AG10803 (cell line): ENCODE measurements at places on chromosomes 6 and 20.

DNA sequence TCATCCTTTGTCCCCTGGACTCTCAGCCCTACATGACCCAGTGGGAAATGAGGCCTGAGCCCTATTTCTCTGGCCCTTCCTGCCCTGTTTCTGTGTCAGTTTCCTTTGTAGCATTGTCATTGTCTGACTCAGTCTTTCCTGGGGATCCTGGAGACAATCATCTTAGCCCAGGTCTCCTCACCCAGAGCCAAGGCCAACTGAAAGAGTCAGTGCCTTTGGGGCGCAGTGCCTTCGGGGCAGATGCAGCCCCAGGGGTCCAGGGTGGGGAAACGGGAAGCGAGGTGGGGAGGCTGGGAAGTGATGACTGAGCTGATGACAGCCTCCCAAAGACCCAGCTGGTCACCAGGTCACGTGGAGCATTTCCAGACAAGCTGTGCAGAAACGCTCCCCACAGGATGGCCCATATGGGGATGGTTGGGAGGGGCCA lies 93.3 kb upstream of the SULF2 start:
- DNase-seq = no peak

GRCh38 chr20:34536798-34537394 lies 20.7 kb downstream of the DYNLRB1 start:
- DNase-seq = peak; percentile 39

GRCh38 chr20:48718786-48719578 lies 108.8 kb downstream of the PREX1 start:
- no peak for DNase-seq

DNA sequence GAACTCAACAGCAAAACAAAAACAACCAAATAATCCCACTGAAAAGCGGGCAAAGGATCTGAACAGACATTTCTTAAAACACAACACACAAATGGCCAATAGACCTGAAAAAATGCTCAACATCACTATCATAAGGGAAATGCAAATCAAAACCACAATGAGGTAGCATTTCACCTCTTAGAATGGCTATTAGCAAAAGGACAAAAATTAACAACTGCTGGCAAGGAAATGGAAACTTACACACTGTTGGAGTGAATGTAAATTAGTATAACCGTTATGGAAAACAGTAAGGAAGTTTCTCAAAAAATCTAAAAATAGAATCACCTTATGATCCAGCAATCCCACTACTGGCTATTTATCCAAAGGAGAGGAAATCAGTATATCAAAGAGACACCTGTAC lies 20.9 kb downstream of the FAM8A1 start:
- DNase-seq = no peak

DNA sequence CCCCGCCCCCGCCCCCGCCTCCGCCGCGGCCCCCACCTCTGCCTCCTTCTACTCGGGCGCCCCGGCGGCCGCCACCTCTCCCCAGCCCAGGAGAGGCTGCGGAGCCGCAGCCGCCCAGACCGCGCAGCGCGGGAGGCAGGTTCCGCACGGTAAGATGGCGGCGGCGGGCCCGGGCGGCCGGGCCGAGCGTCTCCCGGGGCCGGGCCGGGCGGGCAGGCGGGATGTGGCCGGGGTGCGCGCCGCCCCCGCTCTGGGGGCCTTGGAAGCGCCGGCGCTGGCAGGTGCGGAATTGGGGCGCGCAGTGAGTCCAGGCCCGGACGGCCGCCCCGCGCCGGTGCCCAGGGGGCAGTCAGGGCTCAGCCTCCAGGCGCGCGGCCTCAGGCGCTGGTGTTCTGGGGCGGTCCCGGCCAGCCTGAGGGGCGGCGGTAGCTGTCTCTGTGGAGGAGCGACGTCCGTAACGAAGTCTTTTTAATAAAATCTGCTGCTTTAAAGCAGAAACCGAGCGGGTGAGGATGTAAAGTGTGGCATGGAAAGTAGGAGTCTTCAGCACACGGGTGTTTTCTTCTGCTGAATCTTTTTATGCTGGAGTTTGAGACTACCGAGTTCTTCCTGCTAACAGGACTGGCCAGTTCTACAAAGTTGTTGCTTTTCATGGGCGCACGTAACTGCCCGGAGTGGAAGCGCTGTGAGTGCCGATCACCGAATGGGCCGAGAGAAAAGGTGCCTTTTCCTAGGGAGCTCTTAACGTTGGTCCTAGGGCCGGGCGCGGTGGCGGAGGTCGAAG lies at the start of gene GID8:
Gene GID8 (plus strand): TSS at position 43 of the 784 bp plus-strand sequence. CDS start 3,356 bp downstream, outside the sequence.
- no peak for DNase-seq

DNA sequence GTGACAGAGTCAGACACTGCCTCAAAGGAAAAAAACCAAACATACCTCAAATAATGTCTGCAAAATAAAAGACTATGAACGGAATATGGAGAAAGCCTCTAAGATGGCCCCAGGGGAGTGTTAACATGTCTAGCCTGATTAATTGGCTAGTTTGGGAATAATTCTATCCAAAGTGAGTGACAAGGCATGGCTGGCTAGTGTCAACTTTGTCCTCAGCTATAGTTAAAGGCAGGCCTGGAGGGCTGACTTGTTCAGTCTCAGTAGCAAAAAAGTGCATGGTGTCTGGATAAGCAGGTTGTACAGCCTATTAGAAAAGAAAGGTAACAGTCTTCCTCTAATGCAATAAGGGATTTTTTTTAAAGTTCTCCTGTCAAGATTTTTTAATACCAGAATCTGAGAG lies 32.7 kb downstream of the GCNT2 start:
- no peak for DNase-seq
